Hematopoietic multipotent progenitor cell (in vitro differentiated cells): ENCODE measurements at places on chromosomes 12 and 14.

DNA sequence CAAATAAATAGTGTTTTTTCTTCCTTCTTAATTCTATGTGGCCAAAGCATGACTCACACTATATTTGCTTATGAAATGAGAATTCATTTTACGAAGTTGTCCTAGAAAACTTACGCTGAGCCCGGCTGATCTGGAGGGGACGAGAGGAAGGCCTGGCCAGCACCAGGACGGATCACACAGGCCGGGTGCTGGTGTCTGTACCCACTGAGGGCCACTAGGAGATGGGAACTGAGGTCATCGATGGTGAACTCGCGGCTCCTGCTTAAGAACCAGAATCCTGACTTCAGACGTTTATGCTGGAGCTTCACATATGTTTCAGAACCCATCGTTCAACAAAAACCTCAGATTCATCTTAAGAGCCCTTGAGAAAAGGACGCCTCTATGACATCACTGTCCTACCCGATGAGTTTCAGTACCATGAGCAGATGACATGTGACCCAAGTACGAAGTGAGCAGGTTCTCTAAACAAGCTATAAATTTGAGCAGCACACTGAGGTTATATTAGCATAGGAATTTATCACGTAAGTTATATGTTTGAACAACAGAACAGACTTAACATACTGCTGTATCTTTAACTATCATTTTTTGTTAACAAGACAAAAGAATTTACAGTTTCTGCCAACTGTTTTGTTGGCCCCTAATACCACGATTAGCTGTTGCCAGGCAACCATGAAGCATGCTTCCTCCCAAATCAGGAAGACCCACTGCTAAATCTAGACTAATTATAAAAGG is 111.9 kb downstream of the FOXN3 start:
- DNase-seq: peak; percentile 60

GRCh38 chr14:30921305-30921704 is 46.9 kb downstream of the COCH start:
- DNase-seq: no peak

DNA sequence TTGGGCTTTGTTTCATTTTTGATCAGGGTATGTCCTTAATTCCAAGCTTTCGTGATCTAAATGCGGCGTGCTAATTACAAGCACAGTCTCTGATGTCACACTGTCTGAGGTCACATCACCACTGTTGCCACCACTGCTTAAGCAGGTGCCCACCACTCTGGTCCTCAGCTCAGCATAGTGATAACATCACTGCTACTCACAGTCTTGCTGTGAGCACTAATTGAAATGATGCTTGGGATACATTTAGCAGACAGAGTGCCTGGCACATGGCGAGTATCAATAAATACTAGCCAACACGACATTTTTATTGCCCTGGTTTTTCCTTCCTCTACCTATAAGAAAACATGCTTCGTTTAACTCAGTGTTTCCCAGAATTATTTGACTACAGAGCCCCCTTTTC is 7.9 kb downstream of the RILPL2 start:
- no peak for DNase-seq

DNA sequence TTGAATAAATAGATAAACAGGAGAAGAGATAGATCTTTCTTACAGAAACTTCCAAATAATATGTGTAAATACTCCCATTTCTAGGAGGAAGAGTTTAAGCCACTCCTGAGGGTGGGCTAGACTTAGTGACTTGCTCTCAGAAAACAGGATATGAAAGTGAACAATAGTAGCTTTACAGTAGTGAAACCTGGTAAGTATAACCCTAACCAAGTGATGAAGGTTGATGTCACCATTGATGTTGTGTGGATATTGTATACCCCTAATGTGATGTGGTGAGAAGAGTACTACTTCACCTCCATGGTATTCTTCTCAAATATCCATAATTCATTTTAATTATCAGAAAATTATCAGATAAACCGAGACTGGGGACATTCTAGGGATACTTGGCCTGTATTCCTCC is 20.9 kb downstream of the AKAP6 start:
- no peak for DNase-seq

- no peak for DNase-seq
Observed at GRCh38 chr12:74980510-74980909, 229.1 kb downstream of the KCNC2 start.

GRCh38 chr14:29893989-29894388 is 33.7 kb downstream of the PRKD1 start:
- DNase-seq: no peak

DNA sequence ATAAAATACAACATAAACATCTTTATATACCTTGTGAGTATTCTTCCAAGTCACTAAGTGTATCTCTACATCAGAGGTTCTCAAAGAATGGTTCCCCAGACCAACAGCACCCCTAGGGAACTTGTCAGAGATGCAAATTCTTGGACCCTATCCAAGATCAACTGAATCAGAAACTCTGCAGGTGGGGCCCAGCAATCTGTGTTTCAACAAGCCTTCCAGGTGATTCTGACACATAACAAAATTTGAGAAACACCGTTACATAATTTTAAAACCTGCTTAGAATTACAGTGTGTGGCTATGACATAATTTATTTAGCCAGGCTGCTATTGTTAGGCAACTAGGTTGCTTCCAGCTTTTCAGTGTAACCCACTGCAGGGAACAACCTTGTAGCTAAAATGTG is 49.8 kb downstream of the NTN4 start:
- no peak for DNase-seq

DNA sequence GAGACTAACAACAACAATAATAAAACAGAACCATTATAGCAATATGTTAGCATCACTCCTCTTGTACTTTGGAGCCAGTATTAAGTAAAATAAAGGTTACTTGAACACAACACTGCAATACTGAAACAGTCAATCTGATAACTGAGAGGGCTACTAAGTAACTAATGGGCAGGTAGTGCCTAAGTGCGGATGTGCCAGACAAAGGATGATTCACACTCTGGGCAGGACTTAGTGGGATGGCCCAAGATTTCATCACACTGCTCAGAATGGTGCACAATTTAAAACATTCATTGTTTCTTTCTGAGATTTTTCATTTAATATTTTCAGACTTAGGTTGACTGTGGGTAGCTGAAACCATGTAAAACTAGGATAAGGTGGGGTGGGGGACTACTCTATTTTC is 131.9 kb upstream of the CAND1 start:
- DNase-seq: no peak

DNA sequence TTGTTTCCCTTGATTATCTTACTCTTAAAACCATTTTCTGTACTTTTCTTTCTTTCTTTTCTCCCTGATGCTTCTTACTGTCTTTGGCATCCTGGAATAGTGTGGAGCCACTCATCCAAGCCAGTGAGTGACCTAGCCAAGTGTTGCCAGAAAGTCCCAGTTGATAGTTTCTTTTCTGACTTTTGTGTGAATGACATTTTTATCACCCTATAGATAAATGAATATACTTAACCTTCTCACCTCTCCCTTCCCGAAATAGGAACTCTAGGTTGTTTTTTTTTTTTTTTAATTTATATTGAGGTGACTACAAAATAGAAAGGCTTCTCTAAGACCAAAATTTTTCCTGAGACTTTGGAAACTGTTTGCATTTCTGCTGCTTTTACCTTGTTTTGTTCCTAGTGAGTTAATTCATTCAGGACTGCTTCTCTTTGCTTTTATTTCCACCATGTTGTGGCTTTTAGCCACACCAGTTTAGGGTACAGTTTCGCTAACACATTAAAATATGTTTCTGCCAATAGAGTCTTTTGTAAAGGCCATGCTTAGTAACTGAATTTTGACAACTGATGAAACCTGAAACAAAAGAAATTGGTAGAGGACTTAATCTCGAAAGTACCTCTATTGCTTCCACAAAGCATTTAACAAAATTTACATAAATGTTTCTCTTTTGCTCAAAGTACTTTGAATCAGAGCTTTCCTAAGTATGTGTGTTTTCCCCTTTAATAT is 194.6 kb downstream of the ERC1 start:
- DNase-seq: no peak

DNA sequence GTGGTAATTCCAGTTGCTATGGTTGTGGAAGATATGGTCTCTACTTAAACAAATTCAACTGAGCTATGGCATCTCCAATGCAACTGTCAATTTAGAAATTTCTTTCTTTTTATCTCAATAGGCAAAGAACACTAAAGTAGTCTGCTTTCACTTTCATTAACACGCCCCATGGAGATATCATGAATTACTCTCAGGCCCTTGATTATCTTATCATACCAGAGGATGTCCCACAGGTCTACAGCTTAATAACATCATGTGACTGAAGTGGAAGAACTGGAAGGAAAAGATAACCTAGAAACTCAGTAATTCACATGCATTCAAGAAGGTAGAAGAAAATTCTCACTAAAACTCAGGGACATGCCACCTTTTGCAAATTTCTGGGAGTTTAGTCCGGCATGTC is 114.3 kb downstream of the FLRT2 start:
- peak; percentile 5 for DNase-seq

DNA sequence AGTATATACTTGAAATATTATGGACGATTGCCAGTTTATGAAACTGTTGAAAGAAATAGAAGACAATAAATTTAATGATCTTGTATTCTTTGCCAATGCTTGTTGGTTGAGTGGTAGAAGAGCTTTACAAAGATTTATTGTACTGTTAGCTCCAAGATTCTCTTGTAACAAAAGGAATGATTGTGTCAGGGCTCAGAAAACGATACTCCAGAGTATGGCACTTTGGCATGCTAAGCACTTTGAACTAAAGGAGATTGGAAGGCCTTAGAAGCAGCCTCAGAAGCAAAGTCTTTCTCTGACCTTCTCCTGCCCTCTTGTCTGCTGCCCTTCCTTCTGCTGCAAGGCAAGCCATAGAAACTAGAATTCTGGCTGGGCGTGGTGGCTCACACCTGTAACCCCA is 4.2 kb upstream of the NGDN start:
- no peak for DNase-seq

GRCh38 chr12:107760207-107760808 is 629 bp downstream of the PRDM4 start:
- peak; percentile 39 for DNase-seq

GRCh38 chr12:2298556-2299200 is 245.9 kb downstream of the CACNA1C start:
- no peak for DNase-seq

DNA sequence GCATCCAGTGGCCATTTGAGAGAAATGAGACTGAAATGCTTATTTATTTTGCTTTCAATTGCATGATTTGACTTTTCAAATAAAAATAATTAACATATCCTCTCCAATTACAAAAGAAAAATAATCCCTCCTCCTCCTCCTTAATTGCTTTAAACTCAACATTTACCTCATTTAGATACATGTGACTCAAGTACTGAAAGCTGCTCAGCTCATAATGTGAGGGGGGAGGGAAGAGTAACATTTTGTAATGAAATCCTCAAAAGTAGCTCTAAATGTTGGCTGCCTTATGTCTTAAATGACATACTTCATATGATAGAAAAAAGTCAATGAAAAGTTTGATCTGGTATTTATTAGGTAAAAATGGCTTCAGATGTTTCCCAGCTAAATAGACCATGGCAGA is 29.0 kb downstream of the DACT1 start:
- no peak for DNase-seq

GRCh38 chr12:102426599-102427542 is 53.5 kb downstream of the IGF1 start:
- DNase-seq: no peak
